Cardiac septum (tissue), 1 donor: ENCODE measurements at places on chromosomes 2 and 18. TPM values are rescaled to one million over a fixed set of nuclear protein-coding genes. Genes with fewer than 3 reads are reported as not detected.
A peak's percentile ranks its signal among the peaks of the same experiment; 100 is the strongest.

GRCh38 chr18:47772374-47773248 lies 157.8 kb downstream of the SMAD2 start:
- no peak for DNase-seq

DNA sequence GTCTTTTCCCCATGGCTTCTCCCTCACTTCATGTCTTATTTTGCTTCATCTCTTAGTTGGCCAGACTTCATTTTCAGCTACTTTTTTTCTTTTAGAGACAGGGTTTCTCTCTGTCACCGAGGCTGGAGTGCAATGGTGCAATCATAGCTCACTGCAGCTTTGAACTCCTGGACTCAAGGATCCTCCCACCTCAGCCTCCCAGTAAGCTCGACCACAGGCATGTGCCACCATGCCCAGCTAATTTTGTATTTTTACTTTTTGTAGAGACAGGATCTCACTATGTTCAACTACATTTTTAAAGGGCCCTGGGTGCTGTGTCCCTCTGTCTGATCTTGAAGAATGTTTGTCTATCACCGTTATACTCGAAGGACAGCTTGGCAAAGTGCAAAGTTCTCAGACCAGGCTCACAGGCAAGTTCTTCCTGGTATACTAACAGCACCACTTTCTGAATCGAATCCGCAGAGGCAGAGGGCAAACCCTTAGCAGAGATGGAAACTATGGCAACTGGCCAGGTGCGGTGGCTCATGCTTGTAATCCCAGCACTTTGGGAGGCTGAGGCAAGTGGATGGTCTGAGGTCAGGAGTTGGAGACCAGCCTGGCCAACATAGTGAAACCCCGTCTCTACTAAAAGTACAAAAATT lies 60.9 kb downstream of the SOWAHC start:
- DNase-seq = peak; percentile 19

DNA sequence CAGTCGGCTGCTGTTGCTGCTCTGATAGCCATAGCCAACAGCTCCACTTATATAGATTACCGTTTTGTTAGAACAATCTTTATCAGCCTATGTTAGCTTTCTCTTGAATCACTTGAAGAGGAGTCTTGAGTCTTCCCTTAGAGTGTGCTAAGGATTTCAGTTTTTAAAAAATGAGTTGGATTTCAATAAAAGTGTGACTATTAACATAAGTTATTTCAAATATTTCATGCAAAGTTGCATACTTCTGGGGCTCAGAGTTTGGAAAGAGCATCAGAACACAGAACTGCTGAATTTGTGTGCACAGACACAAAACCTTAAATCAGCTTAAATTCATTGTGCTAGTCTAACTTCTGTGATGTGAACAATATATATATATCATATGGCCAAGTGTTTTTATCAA lies 174.7 kb downstream of the MTX2 start:
- DNase-seq = no peak

DNA sequence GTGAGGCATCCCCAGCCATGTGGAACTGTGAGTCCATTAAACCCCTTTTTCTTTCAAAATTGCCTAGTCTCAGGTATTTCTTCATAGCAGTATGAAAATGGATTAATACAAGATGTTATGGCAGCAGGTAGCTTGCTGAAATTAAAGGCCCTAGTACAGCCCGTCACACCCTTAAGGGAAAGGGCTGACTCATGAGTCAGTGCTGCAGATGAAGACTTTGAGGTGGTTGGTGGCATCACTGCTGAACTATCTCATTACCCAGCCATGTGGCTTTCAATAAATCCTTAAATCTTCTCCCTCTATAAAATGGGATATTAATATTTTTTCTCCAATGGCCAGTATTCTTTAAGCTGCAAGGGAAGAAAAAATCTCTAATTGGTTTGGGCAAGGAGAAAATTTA lies 226.1 kb upstream of the CCDC68 start:
- no peak for DNase-seq

The ITGB6 gene
- total RNA-seq = 0.05 TPM

DNA sequence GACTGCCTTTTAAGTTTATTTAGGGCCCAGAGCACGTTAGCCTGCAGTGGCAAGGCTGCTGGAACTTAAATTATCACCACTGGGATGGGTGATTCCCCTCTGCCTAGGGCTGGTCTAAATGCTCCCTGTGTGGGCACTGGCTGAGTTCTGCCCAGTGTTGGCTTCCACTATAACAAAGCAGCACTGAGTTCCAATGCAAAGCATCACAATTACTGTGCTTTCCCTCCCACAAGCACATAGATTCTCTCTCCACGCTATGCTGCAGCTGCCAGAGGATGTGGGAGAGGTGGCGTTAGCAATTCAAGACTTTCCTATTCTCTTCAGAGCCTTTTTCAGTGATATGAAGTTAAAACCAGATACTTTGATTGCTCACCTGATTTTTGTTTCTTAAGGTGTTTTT lies 328.9 kb upstream of the DDX18 start:
- no peak for DNase-seq

DNA sequence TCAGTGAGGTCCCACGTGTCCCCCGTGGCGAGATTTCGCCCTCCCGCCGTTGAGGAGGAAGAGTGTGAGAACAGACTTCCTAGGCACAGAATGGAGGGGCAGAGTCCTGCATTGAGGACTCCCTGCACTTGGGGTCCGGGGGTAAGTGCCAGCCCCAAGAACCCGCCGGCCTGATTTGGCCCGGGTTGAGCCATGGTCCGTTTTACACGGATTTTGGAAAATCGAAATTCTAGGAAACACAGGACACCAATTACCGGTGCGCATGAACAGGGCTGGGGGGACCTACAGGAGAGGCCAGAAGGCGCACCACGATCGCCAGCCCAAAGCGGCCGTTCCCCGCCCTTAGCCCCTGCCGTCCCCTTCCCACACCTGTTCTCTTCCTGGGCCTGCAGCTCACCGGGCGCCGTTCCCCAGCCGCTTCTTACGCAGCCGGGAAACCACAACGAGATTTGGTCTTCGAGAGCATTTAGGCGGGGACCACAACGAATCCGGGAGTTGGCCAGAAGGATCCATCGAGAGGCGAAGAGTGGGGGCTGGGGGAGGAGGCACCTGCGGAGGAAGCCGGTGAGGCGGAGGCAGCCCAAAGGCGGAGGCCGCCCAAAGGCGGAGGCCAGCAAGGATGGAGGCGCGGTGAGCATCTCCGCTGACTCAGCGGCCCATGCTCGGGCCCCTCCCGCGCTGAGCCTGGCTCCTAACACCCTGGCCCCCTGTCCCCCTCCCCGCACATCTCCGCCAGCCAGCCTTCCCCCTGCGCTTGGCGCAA lies 464 bp upstream of the TLX2 start:
- DNase-seq = no peak

The C2orf81 gene
- total RNA-seq = 1.1 TPM

The TMEM169 gene
- 0.22 TPM for total RNA-seq

The CYS1 gene
- total RNA-seq = 3.8 TPM

- DNase-seq = no peak
Measured at GRCh38 chr2:62339413-62339812, 143.5 kb downstream of the B3GNT2 start.

The TMEM37 gene
- 1.5 TPM for total RNA-seq

- DNase-seq = no peak
Measured at GRCh38 chr2:51013933-51014526, 17.9 kb downstream of the NRXN1 start.

The ANKRD30BL gene
- not detected for total RNA-seq

- no peak for DNase-seq
Measured at GRCh38 chr2:226215902-226216503, 583.6 kb downstream of the IRS1 start.

GRCh38 chr2:143604566-143604959 lies 475.3 kb downstream of the ARHGAP15 start:
- no peak for DNase-seq

The CRYBA2 gene
- not detected for total RNA-seq

The DSG3 gene
- total RNA-seq = not detected

DNA sequence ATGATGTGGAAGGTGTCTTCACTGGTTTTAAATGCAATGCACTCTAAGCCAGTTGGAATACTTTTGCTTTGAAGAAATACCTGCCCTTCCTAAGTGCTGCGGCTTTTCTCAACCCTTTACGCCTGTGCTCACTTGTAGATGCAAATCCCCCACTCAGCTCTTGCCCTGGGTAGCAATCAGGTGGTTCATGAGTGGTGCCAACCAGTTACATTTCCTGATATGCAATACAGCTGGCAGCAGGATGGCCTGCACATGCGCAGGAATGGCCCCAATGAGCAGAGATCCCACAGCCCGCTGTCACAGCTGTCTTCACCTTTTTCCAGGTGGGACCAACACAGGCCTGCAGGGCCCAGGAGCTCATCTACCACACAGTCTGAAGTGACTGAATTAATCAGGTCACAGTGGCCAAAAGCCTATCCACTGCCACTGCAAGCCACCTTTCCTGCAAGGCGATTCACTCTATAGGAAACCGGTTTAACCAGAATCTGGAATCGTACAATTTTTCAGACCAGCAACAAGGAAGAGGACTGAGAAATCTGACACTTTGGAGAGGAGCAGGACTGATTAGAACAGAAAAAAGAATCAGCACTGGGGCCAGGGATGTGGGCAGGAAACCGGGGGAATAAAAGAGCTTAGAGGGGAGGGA lies 247.8 kb downstream of the MYT1L start:
- no peak for DNase-seq

DNA sequence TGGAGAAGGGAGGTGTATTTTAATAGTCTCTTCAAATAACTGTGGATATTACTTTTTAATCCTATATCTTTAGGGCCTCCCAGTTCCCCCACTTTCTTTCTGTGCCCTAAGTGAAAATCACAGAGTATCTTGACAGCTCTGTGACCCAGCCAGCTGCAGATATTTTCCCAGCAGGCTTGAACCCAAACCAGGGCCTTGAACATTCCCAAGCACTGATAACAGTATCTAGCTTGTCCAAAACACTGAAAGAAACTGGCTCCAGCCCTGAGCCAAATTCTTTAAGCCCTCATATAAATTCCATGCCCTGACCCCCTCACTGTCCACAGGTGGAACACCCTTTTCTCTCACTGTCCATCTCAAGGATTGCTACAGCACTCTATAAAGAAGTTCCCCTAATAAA lies 388.1 kb upstream of the CHAC2 start:
- DNase-seq = no peak

GRCh38 chr2:100482741-100483140 lies 12.5 kb downstream of the NMS start:
- no peak for DNase-seq
